ENCODE measurements at places on chromosomes 2 and 18.
A peak's percentile ranks its signal among the peaks of the same experiment; 100 is the strongest.

DNA sequence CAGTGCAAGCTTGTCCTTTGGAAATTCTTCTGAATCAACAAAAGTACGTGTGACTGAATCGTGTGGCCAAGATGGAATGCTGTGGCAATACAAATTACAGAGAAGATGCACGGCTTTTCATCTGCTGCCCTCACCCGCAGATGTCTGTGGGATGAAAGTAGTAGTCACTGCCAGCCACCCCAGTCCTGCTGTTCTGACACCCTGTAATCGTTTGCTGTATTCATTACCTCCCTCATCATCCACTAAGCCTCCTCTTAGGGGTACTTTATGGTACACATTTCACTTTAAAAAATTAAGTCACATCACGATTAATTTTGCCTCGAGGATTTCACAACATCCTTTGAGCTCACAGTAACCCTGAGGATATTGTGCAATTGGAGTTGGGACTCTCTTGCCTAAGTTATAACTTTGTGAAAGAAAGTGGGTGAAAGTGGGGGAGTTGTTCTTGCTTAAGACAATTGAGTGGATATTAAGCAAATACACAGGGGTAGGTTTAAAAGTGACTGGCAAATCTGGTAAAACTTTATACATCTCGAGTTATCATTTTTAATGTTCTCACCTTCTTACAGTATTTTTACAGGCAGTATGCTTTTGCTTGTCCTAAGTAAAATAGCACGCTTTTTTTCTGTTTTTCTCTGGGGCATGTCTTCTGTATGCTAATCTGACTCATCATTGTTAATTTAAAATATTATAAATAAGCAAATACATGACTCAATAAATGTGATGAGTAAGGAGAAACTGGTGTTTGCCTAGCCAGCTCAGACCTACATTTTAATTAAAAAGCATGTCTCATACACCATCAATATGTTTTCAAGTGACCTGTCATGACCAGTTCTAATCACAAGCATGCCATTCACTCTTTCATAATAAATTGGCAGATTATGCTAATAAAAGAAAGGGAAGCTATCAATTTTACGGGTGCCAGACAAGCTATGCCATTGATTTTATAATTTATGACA, 680.9 kb downstream of the IRS1 start:
- H3K4me3 ChIP-seq: no peak overlapping the region
- DNase-seq: no peak
- no peaks in the 10 kb centered on the region for H3K36me3 ChIP-seq
- no peaks in the 10 kb centered on the region for H3K4me1 ChIP-seq
- H3K27ac ChIP-seq: no peak overlapping the region

- no peaks in the 10 kb centered on the region for H3K36me3 ChIP-seq
- H3K4me1 ChIP-seq: no peaks in the 10 kb centered on the region
- no peak overlapping the region for H3K27ac ChIP-seq
- H3K27me3 ChIP-seq: peaks cover 25% of the 10 kb centered on the region
Measured at GRCh38 chr18:10111191-10111590, 197.4 kb downstream of the VAPA start.

GRCh38 chr2:43268066-43268953, 41.9 kb upstream of the ZFP36L2 start:
- peaks cover 21% of the 10 kb centered on the region for H3K36me3 ChIP-seq
- no peaks in the 10 kb centered on the region for H3K4me1 ChIP-seq
- peak overlapping the region; percentile 84 for H3K27ac ChIP-seq
- no peak for DNase-seq
- H3K27me3 ChIP-seq: no peaks in the 10 kb centered on the region
- H3K4me3 ChIP-seq: no peak overlapping the region

- DNase-seq: no peak
- no peaks in the 10 kb centered on the region for H3K4me1 ChIP-seq
- no peak overlapping the region for H3K27ac ChIP-seq
- no peaks in the 10 kb centered on the region for H3K36me3 ChIP-seq
- H3K27me3 ChIP-seq: no peaks in the 10 kb centered on the region
Measured at GRCh38 chr18:43486462-43486861, 209.2 kb upstream of the SYT4 start.

DNA sequence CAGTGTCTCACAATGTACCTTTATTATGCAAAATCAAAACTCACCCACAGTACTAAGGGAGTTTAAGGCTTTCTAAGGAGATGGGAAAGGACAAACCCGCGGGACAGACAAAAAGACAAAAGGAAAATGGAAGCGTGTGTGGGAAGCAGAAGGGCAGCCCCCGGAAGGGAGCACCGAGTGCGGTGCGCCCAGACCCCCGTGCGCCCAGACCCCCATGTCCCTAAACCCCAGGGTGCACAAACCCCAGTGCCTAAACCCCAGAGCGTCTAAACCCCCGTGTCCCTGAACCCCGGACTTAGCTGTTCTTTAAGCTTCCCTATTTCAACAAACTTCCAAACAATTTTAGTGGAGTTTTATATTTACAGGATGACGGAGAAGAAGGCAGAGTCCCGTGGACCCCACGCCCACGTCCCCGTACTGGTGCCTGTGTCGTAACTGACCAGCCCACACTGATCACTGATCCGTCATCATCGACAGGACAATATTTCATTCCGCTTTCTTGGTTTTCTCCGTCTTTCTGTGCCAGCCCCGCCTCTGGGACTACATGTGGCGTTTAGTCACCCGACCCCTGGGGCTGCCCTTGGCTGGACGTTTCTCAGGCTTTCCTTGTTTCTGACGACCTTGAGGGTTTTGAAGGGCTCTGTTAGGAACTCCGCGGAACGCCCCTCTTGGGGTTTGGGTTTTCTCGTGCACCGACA, 76.9 kb downstream of the RTP5 start:
- H3K4me3 ChIP-seq: no peak overlapping the region
- DNase-seq: no peak
- peaks cover 11% of the 10 kb centered on the region for H3K4me1 ChIP-seq
- no peak overlapping the region for H3K27ac ChIP-seq
- H3K27me3 ChIP-seq: no peaks in the 10 kb centered on the region
- H3K36me3 ChIP-seq: peaks cover 2% of the 10 kb centered on the region
